ENCODE measurements at places on chromosomes 3 and 15. TPM values are rescaled to one million over a fixed set of nuclear protein-coding genes. Genes with fewer than 3 reads are reported as not detected.

DNA sequence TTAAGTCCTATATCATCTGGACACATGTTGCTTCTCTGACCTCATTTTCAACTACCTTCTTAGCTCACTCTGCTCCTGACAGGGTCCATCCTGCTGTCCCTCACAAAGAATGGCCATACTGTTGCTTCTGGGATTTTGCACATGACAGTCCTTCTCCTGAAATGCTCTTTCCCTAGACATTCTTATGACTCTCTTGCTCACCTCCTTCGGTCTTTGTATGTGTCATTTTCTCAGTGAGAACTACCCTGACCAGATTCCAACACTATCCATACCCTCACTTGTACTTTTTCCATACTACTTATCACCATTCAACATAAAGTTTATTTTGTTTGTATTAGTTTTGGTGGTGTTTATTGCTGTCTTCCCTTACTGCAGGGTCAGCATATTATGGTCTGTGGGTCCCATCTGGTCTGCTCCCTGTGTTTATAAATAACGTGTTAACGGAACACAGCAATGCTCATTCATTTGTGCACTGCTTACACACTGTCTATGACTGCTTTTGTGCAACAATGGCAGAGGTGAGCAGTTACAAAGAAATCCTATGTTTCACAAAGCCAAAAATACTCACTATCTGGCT lies 159.5 kb downstream of the SPATA16 start:
- no peak for DNase-seq

- no peak for DNase-seq
These were observed 28.7 kb downstream of the MRPL3 start for GRCh38 chr3:131474115-131474514.

DNA sequence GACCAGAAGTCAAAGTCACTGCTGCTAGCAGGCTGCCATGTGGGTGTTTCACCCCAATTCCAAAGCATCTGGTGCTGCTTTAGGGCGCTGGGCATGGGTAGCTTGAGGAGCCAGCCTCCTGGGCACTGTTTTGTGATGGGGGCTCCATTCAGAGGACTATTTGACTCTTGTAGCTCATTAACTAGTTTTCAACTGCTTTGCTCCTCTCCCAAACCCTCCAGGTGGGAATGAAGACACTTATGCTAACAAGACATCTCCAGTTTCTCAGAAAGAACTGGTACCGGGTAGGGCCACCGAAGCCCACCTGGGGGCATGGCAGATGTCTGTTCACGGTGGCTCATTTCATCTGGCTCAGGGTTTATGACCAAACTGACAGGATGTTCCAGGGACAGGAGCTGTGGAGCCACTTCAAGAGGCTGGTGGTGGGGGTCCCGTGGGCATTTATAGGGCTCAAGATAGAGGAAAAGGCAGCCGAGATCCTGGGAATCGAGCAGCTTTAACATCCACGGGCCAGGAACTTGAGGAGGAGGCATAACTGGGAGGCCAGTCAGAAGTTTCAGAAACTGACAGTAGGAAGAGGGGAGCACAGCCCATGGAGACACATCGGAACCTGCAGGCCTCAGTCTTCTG lies 17.7 kb downstream of the AMOTL2 start:
- no peak for DNase-seq

Gene CNTN4
- 57.6 TPM for total RNA-seq

Gene CFAP100
- total RNA-seq: 1.8 TPM
